ENCODE measurements at places on chromosomes 6 and 20.

DNA sequence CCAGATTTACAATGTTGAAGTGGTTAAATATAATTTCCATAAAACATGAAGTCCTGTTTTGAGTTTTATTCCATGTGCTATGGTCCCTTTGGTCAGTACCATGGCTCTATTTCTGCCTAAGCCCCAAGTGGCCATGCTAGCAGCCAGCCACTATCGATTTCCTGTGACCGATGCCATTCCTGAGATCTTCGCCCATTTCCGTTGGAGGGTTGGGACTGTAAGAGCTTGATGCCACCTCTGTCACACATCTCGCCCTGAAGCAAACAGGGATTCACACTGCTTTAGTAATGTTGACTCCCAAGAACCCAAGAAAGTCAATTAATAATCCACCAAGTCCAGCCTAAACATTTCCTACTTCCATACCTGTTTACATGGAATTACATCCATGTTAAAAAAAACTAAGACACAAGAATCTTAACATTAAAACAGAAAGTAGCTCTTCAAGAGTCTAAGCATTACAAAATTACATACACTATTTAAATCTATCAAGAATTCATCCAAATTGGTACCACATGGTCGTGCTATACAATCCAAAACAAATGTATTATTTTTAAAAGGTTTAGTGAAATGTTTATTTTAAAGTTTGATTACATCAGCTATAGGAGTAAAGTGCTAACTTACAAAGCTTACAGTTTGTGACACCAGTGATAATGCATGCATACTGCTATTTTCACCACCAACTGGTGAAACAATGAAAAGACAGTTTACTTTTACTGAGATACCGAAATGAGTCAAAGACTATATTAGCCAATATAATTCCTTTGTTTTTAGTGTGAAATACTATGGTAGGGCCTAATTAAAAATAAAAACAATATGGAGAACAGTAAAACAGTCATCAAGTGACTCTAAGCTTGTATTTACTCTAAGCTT is 2.5 kb downstream of the RBM39 start:
- no peak for DNase-seq

DNA sequence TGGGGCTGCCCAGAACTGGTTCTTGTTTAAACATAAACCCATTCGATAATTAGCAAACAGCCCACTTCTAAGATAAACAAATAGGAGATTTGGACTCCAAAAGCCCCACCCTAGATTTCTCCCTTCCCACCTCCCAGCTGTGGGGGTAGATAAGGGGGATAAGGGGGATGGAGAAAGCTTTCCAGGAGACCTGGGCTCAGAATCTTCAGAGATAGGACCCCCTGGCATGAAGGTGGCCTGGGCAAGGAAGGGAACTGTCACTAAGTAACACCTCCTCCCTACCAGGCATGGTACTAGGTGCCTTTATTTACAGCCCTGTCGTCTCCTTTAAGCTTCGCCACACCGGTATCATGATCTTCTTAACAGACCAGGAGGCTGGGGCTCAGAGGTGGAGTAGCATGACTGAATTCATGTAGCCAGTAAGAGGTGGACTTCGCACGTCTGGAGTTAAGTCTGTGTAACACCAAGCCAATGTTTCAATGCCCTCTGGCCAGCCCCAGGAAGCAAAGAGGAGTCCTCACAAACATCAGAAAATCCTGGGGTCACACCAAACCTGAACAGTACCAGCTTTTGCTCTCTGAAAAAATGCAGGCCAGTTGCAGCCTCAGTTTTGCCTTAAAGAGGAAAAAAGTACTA is 4.6 kb downstream of the SDC4 start:
- no peak for DNase-seq

- no peak for DNase-seq
These were observed 89.9 kb downstream of the PLCB1 start for GRCh38 chr20:8221887-8222419.

- no peak for DNase-seq
These were observed 12.3 kb downstream of the MAP3K7 start for GRCh38 chr6:90574610-90575009.

DNA sequence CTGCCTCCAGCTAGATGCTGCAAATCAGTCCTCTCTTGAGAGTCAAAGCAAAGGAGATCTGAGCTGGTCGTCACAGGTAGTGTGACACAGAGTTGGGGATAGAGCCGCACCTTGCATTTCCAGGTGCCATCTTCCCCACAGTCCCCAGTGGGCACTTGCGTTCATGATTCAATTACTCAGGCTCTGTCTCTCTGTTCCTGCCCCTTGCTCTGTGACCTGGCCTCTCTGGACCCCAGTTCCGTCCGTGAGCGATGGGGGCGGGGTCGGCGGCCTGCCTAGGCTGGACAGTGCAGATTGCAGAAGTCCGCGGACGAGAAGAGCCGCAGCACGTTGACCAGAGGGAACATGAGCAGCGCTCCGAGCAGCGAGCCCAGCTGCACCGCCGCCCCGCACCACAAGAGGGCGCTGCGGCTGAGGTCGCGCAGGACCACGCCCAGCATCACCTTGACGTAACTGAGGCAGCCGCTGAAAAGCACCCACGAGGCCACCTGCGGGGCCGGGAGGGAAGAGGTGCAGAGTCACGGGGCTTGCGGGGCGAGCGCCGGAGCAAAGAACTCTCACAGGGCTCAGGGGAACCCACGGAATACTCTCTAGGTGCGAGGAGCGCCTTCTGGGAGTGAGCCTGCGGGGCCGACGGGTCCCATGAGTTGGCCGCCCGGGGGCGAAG is 7.4 kb downstream of the SLC52A3 start:
- DNase-seq: peak; percentile 12

GRCh38 chr6:141618180-141618581 is 514.5 kb upstream of the GJE1 start:
- no peak for DNase-seq

DNA sequence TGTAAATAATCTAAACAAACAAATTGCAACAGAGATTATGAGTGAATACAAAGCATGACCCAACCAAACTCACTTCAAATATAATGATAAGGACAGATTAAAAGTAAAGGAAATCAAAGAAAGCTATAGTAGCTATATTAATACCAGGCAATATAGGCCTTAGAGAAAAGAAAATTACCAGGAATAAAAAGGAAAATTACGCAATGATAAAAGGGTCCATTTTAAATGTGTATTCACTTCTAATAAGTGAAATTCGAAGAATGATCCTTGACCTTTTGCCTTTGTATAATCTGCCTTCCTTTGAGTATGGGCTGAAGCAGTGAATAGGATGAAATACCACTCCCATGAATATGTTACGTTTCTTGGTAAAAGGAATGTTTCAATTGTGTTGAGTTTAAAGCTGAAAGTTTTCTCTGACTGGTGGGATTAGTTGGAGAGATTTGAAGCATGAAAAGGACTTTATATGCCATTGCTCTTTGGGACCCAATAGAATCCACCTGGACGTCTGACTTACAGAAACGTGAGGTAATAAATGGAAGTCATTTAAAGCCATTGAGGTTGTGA is 91.9 kb upstream of the HMGCLL1 start:
- no peak for DNase-seq

GRCh38 chr20:32158943-32159660 is 48.4 kb downstream of the PLAGL2 start:
- DNase-seq: no peak

DNA sequence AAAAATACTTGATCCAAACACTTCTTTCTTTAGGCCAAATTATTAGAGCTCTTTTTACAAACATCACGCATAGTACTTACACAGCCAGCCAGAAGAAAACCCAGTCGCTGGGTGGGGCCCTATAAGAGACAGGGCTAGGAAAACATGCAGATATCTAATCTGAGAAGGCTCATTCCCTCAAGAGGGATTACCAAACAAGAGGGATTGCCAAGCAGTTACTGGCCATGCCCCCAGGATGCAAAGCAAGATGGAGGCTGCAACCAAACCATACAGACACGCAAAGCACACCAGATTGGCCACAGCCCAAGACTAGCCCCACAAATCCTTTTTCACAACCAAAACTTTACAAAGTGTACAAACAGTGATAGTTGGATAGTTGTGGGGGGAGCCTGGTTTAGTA is 1235.4 kb upstream of the GJE1 start:
- DNase-seq: no peak

DNA sequence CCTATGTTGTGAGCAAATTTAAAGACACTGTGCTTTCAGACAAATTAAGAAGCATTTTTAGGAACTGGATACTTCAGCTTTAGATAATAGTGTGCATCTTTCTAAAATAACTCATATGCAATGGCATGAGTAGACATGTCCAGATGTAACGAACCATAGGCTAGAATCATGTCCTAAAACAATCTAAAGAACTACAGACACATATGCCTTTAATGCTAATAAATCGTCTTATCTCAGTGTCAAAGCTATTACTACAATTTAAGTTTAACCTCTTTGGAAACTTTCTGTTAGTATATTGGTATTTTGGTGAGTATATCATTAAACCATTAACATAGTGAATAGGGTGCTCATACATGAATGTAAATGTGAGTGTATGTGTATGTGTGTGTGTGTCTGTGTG is 908.5 kb upstream of the FLRT3 start:
- DNase-seq: no peak

GRCh38 chr20:50026746-50027575 is 44.2 kb downstream of the SNAI1 start:
- no peak for DNase-seq

- DNase-seq: no peak
These were observed 232.3 kb downstream of the COL12A1 start for GRCh38 chr6:74973591-74973990.

GRCh38 chr6:31794866-31795615 is 511 bp downstream of the VARS1 start:
- no peak for DNase-seq

DNA sequence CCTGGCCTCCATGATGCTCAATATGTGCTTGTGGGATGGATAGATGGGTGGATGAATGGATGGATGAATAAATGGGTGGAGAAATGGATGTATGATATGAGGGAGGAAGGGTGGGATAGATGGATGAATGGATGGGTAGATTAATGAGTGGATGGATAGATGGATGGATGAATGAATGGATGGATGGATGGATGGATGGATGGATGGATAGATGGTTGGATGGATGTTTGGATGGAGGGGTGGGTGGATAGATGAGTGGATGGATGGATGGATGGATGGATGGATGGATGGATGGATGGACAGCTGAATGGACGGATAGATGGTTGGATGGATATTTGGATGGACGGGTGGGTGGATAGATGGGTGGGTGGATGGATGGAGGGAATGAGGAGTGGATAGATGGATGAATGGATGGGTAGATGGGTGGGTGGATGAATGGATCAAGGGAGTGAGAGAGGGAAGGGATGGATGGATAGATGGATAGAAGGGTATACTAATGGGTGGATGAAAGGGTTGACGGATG is 139.4 kb downstream of the CEBPB start:
- DNase-seq: no peak

DNA sequence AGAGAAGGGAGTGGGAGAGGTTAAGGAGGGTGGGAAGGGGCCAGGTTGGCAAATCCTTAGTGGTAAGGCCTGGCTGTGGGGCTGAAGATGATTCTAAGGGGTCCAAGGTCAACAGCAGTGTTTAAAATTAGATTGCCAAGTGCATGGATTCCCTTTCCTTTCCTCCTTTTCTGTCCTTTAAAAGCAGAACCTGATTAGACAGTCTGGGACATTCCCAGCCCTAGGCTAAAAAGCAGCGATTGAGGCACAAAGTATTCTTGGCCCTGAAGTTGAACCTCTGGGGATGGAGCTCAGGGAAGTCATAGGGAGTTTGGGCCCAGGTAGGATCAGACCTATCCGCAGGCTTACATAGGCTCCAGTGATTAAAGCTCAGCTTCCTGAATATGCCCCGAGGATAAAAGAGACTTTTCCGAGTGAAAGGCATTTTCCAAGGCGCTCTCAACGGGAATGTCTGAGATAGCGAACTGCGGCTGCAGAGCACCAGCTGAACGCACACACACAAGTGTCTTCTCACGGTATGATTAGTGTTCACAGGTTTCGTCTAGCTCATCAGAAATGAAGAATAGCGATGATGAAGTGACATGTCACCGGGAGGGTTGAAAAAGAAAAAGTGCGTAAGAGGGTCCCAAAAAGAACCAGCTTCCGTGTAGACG is 787 bp upstream of the CARMIL1 start:
- DNase-seq: no peak

DNA sequence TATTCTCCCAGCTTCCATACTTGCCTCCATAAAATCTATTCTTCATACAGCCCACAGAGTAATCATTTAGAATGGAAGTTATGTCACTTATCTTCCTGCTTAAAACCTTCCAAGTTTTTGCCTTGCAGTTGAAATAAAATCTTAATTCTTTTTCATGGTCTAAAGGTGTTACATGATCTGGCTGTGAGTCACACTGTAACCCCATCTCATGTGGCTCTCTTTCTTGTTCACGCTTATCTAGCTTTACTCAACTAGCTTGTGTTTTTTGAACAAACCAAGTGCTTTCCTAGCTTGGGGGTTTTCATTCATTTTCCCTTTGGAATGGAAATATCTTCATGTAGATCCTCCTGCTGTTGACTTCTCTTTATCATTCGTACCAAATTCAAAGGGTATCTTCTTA is 23.6 kb upstream of the THEMIS start:
- no peak for DNase-seq

- DNase-seq: no peak
These were observed 43.9 kb downstream of the TRPC4AP start for GRCh38 chr20:35048739-35049138.

GRCh38 chr6:129882510-129883023 is 21.5 kb upstream of the TMEM244 start:
- DNase-seq: no peak

- no peak for DNase-seq
These were observed 188.2 kb upstream of the QKI start for GRCh38 chr6:163226181-163226835.

DNA sequence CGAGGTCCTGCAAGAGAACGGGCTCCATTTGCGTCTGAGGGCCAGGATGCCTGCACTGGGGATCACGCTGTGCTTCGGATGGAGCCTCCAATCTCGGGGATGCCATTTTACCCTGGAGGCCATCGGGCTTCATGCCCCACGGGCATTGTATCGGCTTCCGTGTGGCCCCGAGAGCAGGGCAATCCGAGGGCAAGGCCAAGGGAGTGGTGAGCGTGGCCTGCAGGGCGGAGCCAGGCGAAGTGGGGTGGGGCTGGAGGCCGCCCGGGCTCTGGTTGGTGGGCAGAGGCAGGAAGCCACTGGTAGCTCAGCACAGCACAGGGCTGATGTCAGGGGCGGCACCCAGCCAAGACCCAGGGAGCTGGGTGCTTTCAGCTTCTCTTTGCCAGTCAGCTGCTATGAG is 57.5 kb upstream of the BHLHE23 start:
- no peak for DNase-seq

DNA sequence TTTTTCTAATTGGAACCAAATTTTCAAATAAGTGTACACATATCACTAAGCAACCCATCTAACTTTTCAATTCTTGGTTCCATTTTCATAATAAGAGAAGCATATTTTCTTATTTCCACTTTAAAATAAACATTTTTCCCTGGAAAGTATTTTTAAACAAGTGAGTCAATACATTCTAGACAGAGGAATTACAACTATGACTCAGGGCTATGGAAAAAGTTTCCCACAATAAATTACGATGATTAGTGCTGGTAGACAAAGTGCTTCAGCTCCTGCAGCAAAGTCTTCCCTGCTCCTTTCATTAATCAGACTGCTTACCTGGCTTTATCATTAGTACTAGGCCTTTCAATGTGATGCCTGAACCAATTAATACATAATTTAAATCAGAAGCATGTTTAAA is 322.5 kb downstream of the HACE1 start:
- no peak for DNase-seq

GRCh38 chr6:35044145-35044745 is 96.9 kb downstream of the TCP11 start:
- DNase-seq: no peak

Measured in activated naive CD4-positive, alpha-beta T cell treated with Interleukin-2 at 50 U/mL for 16 hours (primary cell).